ENCODE measurements at places on chromosomes 11 and 22. TPM values are rescaled to one million over a fixed set of nuclear protein-coding genes. Genes with fewer than 3 reads are reported as not detected.

Gene TRMU
- 41.8 TPM for total RNA-seq

Gene KCNE3
- total RNA-seq: 0.52 TPM

Gene WNT11
- not detected for total RNA-seq

Gene PANX3
- not detected for total RNA-seq

Gene MALAT1
- 573 TPM for total RNA-seq

Gene CREB3L1
- 41.9 TPM for total RNA-seq

Gene TRPC6
- 2.2 TPM for total RNA-seq

Gene SPA17
- 15.3 TPM for total RNA-seq

Gene RAPSN
- total RNA-seq: 3.6 TPM
